LHCN-M2 (cell line): ENCODE measurements at places on chromosomes 2 and 18. TPM values are rescaled to one million over a fixed set of nuclear protein-coding genes. Genes with fewer than 3 reads are reported as not detected.

Gene C1QL2
- not detected in 2 replicates for total RNA-seq

- no peak for DNase-seq
Observed at GRCh38 chr2:197089655-197090054, 163.1 kb upstream of the PGAP1 start.

Gene DSC2
- not detected in 2 replicates for total RNA-seq

GRCh38 chr2:11581124-11581796, 47.4 kb downstream of the GREB1 start:
- no peak for DNase-seq

Gene DTNA
- 6.9 and 7.1 TPM in 2 replicates for total RNA-seq

Gene EFHD1
- total RNA-seq: 0.19 and 0.52 TPM in 2 replicates
